ENCODE measurements at places on chromosomes 2 and 18. TPM values are rescaled to one million over a fixed set of nuclear protein-coding genes. Genes with fewer than 3 reads are reported as not detected.

MPP4 gene
- total RNA-seq: not detected

C2orf80 gene
- not detected for total RNA-seq

CFAP53 gene
- total RNA-seq: 0.35 TPM

CCDC141 gene
- 4.8 TPM for total RNA-seq

ATOH8 gene
- total RNA-seq: 78.4 TPM

FKBP1B gene
- total RNA-seq: 7.3 TPM

CAPG gene
- 47.1 TPM for total RNA-seq

GPR155 gene
- 6.6 TPM for total RNA-seq

ATP8B1 gene
- total RNA-seq: 68.7 TPM

TTN gene
- 16.4 TPM for total RNA-seq

TDRD15 gene
- 0.14 TPM for total RNA-seq
